ENCODE measurements at places on chromosomes 3 and 15. TPM values are rescaled to one million over a fixed set of nuclear protein-coding genes. Genes with fewer than 3 reads are reported as not detected.

CAMKV gene
- total RNA-seq: 0.32 TPM

CKMT1B gene
- 55.2 TPM for total RNA-seq

FEZF2 gene
- not detected for total RNA-seq

ERC2 gene
- 0.96 TPM for total RNA-seq

AHSG gene
- not detected for total RNA-seq

DUOX2 gene
- total RNA-seq: 0.03 TPM
